ENCODE measurements at places on chromosomes 3 and 15.
A peak's percentile ranks its signal among the peaks of the same experiment; 100 is the strongest.

- no peaks in the 10 kb centered on the region for H3K4me1 ChIP-seq
- no peak overlapping the region for H3K4me3 ChIP-seq
- no peak overlapping the region for H3K27ac ChIP-seq
- peaks cover 12% of the 10 kb centered on the region for H3K36me3 ChIP-seq
Measured at GRCh38 chr3:123104550-123104949, 37.7 kb downstream of the PDIA5 start.

DNA sequence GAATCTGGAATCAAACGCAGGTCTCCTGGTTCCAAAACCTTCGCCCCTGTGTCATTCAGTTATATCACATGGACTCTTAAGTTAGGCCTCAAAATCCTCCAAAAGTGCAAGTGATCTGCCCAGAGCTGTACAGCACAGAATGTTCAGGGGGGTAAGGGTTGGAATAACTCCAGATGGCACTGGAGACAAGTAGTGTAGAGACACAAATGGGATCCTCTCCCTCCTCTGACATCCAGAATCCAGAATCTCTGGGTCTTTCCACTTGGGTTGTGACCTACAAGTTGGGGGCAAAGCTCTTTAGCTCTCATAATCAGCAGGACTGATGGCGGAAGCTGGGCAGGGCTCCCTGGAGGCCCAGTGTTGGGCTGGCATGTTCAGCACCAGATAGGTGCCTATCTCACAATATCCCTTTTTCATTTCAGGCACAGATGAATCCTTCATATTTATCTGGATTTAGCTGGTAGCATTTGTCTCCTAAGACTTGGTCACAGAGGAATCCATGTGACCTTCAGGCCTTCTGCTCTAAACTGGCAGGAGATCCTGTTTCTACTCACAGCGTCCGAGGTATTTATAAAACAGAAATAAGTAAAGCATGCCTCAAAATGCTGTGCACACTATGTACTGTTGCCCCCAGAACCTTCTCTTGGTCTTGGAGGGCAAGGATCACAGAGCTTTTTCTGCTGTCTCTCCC, 15.4 kb downstream of the ABHD2 start:
- peaks cover 22% of the 10 kb centered on the region for H3K4me1 ChIP-seq
- no peak overlapping the region for H3K4me3 ChIP-seq
- peaks cover 18% of the 10 kb centered on the region for H3K36me3 ChIP-seq
- no peak for DNase-seq
- no peaks in the 10 kb centered on the region for H3K27me3 ChIP-seq

DNA sequence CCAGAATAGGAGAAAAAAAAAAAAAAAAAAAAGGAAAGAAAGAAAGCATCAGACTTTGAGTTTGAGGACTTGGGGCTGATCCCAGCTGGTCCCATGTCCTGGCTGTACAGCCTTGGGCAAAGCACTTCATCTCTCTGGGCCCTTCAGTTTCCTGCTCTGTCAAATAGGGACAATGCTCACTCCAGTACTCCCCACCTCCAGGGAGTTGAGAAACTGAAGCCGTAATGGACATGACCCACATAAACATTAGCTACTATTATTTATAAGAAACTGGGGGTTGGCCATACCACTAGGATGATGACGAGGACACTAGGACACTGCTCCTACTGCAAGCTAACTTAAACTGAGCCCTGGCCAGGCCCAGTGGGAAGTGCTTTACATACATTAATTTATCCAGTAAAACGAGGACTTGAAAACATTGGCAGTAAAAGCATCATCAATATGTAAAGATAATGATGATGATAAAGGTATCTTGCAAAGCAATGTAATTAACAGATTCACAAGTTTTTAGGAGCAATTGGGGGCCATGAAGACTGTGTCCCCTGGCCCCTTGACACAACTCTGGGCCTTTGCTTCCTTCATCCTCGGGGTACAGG, 22.9 kb upstream of the SMAD6 start:
- H3K27me3 ChIP-seq, result peaks cover 2% of the 10 kb centered on the region
- no peak overlapping the region for H3K27ac ChIP-seq
- H3K4me3 ChIP-seq, result no peak overlapping the region

DNA sequence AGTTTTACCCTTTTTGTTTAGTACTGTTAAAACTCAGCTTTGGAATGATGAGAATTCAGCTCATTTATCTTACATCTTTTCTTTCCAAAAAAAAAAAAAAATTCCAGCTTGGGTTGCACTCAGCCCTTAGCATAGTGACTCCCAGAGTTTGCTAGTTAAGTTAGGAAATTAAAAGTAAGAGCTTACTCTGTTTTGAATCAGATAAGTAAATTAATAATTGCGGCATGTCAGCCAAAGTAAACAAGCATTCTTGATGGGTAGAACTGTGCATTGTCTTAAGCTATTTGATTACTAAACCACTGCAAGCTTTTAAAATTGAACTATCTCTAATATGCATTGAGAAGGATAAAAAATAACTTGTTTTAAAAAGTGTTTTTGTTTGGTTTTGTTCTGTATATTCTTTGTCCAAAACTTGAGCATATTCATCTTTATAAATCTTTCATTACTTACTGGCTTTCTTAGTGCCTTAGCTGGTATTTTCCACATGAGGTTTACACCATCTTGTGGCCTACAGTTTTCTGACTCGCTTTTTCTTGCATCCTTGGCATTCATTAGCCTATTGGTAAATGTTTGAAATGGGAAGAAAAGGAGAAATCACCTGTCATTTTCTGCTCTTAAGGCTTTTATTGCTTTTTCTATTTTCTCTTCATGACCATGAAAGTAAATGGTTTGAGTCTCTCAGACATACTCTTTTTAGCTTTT, 107.6 kb downstream of the FILIP1L start:
- no peak overlapping the region for H3K4me3 ChIP-seq
- no peak for DNase-seq
- H3K27me3 ChIP-seq, result no peaks in the 10 kb centered on the region
- peaks cover 18% of the 10 kb centered on the region for H3K4me1 ChIP-seq

DNA sequence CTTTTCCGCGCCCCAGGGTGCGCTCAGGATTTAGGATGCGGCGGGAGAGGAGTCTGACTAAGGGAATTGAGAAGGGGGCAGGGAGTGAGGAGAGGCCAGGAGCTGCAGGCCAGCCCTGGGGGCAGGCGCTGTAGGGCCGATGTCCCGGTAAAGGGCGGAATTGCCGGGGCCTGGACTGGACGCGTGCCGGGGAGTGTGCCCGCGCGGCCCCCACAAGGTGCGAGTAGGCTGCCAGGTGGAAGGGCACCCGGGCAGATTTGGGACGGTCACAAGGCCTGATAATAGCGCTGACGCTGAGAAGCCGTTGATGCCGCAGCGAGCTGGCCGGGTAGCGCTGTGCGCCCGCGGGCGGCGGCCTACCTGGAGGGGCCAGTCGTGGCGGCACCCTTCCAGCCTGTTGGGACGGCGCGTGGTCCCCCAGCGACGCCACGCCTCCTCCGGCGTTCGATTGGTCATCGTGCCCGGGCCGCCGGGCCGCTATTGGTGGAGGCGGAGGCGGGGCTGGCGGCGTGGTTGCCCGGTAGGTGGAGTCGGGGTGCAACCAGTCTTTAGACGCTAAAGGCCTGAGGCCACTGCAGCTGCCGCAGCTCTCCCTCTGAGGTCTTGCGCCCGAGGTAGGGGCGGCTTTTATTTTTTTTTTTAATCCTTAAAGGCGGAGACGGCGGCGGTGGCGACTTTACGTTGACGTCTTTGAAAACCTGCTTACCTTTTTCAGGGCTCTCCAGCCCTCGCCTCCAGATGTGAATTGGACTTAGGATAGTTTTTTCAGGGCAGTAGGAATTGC, 903 bp downstream of the SLC25A38 start:
- peak overlapping the region; percentile 98 for H3K4me3 ChIP-seq
- H3K27ac ChIP-seq, result peak overlapping the region; percentile 98
- peaks cover 42% of the 10 kb centered on the region for H3K4me1 ChIP-seq
- H3K36me3 ChIP-seq, result peaks cover 18% of the 10 kb centered on the region
- DNase-seq, result peak; percentile 98
- no peaks in the 10 kb centered on the region for H3K27me3 ChIP-seq

GRCh38 chr3:184806567-184807271, 5.2 kb upstream of the VPS8 start:
- H3K4me3 ChIP-seq, result no peak overlapping the region
- DNase-seq, result no peak

- H3K4me3 ChIP-seq, result no peak overlapping the region
- peaks cover 33% of the 10 kb centered on the region for H3K27me3 ChIP-seq
- no peak overlapping the region for H3K27ac ChIP-seq
- no peaks in the 10 kb centered on the region for H3K4me1 ChIP-seq
- H3K36me3 ChIP-seq, result peaks cover 2% of the 10 kb centered on the region
- DNase-seq, result no peak
Measured at GRCh38 chr15:68536331-68537095, 42.3 kb upstream of the CORO2B start.

GRCh38 chr3:175266478-175266877, 407.3 kb downstream of the NAALADL2 start:
- DNase-seq, result no peak
- H3K36me3 ChIP-seq, result no peaks in the 10 kb centered on the region
- H3K27ac ChIP-seq, result no peak overlapping the region
- H3K27me3 ChIP-seq, result no peaks in the 10 kb centered on the region
- no peak overlapping the region for H3K4me3 ChIP-seq

GRCh38 chr3:167835953-167836352, 100.4 kb downstream of the SERPINI1 start:
- H3K4me1 ChIP-seq, result no peaks in the 10 kb centered on the region
- no peak for DNase-seq
- no peaks in the 10 kb centered on the region for H3K36me3 ChIP-seq
- no peaks in the 10 kb centered on the region for H3K27me3 ChIP-seq
- H3K4me3 ChIP-seq, result no peak overlapping the region
- H3K27ac ChIP-seq, result no peak overlapping the region

- no peak overlapping the region for H3K27ac ChIP-seq
- H3K4me1 ChIP-seq, result peaks cover 62% of the 10 kb centered on the region
- DNase-seq, result no peak
- H3K4me3 ChIP-seq, result no peak overlapping the region
- peaks cover 33% of the 10 kb centered on the region for H3K36me3 ChIP-seq
- no peaks in the 10 kb centered on the region for H3K27me3 ChIP-seq
Measured at GRCh38 chr15:64635499-64636495, 139.6 kb downstream of the RBPMS2 start.

All from T-helper 2 cell treated with Interferon-gamma antibody and Interleukin-4, amounts not matched to agents 5 μg/mL and 100 μg/mL, for 36 hours (primary cell).